ENCODE measurements at places on chromosomes 3 and 15. TPM values are rescaled to one million over a fixed set of nuclear protein-coding genes. Genes with fewer than 3 reads are reported as not detected.

DNA sequence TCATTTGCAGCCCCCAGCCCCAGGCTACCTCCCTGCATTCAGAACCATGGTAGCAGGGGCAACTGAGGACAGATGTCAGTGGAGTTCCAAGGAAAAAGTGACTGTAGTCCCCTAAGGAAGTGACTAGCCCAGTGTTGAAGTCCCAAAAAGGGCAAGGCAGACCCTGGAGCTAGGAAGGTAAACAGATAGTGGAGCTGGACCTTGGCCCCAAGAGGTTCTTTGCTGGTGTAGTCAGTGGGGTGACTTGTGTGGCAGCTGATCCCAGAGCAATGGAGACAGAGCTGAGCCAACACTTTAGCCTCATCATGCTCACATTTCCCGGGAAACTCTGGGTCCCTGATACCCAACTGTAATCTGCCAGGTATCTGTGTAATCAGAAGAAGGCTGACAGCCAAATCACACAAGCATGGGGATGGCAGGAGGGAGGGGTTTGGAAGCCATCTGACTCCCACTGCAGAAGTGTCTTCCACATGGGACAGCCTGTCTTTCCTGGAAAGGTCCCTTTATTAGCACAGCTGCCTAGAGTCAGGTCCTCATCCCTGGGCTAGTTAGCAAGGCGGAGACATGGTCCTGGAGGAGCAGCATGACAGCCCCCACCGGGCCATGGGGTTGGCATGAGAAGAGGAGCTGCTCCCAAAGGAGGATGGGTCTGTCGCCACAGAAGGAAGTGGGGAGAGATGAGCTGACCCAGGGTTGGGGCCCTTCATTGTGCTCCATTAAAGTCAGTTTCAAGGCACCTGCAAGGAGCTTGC lies 39.8 kb downstream of the PXYLP1 start:
- DNase-seq, result no peak

DNA sequence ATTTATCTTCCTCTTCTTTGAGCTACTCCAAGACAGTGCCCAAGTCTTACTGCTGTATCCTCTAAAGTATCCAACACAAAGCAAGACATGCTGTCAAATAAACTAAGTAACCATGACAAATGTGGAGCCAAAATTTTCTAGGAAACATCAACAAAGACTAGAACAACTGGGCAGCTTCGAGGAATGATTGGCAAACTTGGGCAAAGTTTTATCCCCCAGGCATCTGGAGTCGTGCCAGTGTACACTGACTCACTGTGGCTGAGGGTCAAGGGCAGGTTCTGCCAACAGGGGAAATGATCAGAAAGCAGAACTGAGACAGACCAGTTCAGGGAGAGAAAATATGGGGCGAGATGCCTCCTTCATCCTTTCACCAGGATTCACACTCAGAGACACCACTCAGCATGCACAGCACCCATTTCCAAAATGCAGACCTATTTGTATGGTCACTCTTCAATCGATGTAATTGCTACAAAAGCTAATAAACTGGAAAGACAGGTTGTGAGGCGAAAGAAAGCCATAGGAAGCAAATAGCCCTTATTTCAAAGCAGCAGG lies 65.8 kb downstream of the MB21D2 start:
- peak; percentile 17 for DNase-seq

DNA sequence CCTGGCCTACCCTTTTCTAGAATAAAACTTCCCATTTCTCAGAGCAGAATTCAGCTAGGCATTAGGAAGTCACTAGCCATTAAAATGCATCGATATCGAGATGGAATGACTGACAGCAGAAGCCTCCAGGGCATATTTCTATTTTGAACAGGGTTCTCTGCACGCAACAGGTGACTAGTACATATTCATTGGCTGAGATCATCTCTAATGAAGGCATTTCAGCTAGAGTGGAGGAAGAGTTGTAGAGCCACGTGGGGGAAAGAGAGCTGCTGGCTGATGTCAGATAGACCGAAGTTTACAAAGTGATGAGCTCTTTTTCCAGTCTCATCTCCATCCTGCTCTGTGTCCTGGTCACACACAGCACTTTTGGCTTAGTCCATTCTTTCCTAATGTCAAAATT lies 7.5 kb downstream of the TMEM40 start:
- no peak for DNase-seq

DNA sequence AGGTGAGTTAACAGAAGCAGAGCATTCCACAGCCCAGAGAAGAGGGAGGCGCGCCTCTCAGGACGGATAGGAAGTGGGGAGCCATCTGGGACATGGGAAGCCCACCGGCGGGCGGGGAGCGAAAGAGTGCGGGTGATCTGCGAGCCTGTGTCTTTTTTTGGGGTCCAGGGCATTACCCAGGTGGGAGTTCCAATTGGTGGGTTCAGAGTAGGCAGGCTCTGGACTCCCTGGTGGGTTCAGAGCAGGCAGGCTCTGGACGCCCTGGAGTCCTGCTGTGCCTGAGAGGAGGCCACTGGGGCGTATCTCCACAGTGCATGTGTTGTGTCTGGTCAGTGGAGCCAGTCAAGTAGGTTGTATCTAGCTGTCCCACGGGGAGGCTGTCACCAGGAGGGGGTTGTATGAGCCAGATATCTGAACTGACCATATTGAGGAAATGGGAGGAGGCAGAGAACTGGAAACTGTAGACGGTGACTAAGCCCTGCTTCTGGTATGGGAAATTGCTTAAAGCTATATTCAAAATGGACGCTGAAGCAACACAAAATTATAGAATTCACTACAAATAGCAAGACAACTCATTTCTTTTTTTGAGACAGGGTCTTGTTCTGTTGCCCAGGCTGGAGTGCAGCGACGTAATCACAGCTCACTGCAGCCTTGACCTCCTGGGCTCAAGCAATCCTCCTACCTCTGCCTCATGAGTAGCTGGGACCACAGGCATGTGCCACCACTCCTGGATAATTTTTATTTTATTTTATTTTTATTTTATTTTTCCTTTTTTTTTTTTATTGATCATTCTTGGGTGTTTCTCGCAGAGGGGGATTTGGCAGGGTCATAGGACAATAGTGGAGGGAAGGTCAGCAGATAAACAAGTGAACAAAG lies 34.5 kb upstream of the CHST2 start:
- DNase-seq, result peak; percentile 67

DNA sequence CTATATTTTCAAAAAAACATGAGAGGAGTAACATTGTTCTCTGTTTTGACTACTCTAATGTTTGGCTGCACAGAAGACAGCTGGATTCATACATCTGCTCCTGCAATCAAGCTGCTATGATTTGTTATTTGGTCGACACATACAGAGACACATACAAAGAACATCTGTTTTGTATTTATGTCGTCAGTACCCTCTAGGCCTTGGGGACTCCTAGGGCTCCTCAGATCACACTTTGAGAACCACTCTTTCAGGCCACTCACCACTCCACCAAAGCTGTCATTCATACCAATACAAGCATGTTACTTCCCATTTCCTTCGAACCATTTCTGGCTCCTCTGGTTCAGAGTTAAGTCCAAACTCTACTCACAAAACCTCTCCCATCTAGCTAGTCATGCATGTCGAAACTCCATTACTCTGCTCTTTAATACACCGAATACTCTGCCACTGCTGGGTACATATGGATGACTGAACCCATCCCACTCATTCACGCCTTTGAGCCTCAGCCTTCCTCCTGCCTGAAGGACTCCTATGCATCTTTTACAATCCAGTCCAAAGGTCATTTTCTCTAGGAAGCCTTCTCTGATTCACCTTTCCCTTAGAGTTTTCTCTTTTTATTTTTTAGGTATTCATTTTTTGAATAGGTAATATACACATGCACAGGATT lies 102.9 kb upstream of the ARHGEF3 start:
- DNase-seq, result no peak

Gene SLC24A5
- total RNA-seq, result under 0.01 TPM

- peak; percentile 18 for DNase-seq
These were observed 332.1 kb downstream of the ARRDC4 start for GRCh38 chr15:98292442-98293240.

Gene FBXW12
- total RNA-seq, result not detected
